ENCODE measurements at places on chromosomes 7 and 10.

DNA sequence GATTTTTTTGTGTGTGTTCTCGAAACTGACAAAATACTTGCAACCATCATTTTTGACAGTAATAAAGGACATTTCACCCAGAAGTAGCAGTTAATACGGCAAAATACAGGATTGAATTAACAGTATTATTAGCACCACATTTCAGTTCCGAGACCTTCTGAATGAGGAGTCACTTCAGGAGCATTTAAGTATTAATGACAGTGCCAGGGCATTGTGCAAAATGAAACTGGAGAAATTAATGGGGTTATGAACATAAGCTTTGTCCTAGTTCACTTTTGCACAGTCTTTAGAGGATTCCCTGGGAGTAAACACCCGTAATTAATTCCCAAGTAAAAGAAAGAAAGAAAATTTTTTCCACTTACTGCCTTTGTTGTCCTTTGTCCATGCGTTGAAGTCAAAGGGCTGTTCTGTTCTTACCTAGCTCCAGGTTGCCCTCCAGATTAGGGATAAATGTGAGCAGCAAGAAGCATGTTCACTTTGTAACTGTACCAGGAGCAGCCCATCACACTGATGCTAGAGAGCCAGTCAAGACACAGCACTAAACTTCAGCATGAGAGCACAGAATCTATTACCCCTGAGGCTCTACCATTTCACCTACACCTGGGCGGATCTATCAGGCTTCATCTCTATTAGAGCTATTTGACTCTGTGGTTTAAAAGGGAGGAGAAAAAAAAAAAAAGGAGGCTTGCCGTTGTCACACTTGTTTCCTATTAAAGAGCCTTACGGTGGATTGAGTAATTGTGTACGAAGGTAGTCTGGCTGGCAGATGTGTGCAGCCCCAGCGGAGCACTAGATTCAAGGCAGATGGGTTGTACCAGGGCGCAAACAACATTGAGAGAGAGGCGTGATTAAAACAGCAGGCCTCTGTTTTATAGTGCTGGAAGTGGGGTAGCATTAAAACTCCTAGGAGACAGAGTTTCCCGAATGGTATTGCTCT lies 297.8 kb upstream of the SEMA3A start:
- DNase-seq = no peak

DNA sequence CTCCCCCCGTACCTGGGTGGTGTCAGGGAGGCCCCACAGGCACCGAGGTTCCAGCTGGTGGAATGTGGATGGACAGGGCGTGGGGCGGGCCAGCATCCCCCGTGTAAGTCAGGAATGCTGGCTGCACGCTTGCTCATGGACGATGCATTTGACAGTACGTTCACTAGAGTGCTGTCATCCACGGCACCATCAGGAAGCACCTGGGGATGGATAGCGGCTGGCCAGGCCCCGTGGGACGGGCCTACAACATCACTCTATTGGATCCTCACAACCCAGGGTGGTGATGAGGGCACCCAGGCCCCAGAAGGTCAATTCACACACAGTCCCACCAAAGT lies 63.6 kb downstream of the INSIG1 start:
- no peak for DNase-seq

DNA sequence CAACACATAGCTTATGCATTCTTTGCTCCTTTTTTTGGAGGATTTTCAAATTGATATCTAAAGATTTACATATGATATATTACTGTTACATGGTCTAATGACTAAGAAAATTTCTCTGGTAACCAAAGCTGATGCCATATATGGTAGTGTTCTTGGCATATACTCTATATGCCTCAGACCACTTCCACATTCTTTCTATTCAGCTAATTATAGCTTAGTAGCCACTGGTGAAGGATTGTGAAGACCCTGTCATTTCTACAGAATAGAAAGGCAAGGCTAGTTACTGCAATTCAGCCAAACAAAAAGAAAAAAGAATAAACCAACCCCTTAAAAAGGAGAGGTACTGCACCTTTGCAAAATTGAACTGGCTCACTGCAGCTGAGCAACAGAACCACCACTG lies 3.7 kb downstream of the PURB start:
- no peak for DNase-seq

DNA sequence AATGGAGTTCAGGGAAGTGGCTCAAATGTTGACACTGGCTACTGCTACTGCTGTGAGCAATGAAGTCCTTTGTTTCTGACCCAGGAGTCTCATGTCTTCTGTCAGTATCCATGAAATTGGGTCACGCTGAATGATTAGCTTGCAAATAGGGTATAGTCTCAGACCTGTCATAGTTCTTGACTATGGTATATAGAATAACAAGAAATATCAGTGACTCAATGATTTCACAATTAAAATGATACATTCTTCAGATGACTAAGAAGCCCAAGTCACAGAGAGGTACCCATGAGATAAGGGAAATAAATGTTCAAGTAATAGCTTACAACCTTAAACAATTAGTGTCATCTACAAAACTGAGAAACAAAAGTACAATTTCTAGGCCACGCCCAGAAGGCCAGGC lies 89.3 kb downstream of the LYZL2 start:
- DNase-seq = no peak

GRCh38 chr7:9307131-9307530 lies 873.7 kb downstream of the NXPH1 start:
- no peak for DNase-seq

GRCh38 chr7:70477036-70478010 lies 654.6 kb upstream of the GALNT17 start:
- no peak for DNase-seq

DNA sequence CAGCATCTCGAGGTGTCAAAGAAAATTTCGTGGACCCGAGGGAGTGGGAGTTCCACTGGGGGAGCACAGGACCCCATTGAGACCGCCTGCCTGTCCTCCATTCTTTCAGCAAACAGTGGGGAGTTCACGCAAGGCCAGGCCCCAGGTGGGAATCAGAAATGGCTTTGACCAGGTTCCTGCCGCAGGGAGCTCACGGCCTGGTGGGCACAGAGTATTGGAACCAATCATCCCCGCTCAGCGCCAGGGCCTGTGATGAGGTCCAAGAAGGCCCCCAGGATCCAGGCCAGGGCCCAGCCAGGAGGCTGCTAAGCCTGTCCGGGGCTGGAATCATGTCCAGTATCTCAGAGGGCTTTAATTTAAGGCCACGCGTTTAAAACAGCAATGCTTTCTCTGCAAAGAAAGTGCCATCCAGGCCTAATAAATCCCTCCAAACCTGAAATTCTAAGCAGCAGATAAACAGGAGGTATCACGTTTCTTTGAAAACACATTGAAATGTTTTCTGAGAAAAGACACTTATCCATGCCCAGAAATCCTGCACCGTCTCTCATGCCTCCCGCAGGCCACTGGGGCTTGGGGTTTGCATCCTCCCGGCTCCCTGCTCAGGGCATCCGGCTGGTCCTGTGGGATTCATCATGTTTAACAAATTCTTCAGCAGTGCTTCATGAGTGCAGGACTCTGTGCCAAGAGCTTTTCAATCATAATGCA lies 125.7 kb downstream of the OAT start:
- DNase-seq = no peak

- no peak for DNase-seq
Observed at GRCh38 chr10:20228729-20229128, 412.5 kb downstream of the PLXDC2 start.

DNA sequence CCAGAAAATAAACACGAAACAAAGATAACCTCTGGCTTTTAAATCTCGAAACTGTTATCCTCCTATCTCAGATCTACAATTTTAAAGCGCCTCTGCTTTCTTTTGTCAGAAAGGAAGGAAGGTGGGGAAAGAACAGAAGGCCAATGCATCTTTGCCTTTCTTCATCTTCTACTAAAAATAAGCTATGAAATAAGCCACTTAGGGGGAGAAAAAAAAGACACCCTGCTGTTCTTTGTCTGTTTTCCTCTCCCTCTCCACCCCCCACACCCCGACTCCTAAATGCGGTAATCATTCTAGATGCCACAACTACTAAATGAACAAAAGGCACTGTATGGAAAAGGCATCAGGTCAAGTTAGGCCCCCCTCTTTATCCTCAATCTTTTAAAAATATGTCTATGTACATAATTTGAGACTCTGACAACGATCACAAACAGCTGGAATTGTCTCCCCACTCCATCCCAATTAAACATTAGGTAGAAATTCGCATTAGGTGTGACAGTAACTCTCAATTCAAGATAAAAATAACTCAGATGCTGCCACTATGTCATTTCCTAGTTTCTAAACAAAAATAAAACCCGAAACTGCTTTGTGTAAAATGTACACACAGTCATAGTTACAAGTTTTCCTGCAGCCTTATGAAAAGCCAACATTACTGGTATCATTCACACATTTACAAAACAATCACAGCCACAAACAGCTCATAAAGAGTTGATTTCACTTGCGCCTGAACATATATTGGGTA lies 2.4 kb downstream of the UBE2H start:
- no peak for DNase-seq

- DNase-seq = no peak
Observed at GRCh38 chr7:44223362-44224079, 22.7 kb downstream of the YKT6 start.

DNA sequence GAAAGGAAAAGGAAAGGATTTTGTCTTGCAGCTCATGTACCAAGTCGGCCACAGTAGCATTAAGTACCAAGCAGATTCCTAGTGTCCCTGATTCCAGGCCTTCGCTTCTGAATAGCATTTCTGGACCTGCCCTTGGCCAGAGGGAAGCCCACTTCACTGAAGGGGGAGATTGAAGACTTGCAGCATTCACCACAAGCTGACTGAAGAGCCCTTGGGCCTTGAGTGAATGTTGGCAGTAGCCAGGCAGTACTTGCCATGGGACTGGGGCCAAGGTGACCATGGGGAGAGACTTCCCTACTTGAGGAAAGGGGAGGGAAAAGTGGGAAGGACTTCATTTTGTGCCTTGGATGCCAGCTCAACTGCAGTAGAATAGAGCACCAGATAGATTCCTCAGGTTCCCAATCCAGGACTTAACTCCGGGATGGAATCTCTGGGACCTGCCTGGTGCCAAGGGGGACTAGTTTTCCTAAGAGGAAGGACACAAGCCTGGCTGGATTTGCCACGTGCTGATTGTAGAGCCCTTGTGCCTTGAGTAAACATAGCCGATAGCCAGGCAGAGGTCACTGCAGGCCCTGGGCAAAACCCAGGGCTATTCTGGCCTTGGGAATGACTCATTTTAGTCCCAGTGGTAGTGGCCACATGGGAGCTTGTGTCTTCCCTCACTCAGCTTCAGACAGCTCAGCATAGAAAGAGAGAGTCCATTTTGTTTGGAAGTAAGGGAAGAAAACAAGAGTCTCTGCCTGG lies 141.7 kb upstream of the KCND2 start:
- DNase-seq = no peak

DNA sequence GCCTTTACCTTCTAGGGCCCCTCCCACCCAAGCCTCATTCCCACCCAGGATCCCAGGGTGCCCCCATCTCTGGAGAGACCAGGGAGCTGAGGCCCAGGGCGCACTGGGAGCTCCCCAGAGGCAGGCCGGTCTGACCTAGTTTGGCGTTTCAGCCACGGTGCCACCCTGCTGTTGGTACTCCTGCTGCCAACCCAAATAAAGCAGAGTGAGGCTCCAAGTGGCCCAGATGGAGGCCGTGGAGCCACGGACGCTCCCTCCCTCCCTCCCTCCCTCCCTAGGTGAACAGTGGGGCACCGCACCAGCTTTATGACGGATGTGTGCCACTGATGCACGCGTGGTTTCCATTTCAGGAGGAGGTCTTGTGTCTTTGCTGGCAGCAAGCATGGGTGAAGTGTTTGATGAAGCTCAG lies 1.8 kb downstream of the INPP5A start:
- no peak for DNase-seq

All from stimulated activated effector memory CD8-positive, alpha-beta T cell treated with anti-CD3 and anti-CD28 coated beads, Interleukin-12 subunit alpha, Interleukin-12 subunit beta, amount 100 ng/mL, for 72 hours (primary cell).